ENCODE measurements at places on chromosomes 2 and 18.

DNA sequence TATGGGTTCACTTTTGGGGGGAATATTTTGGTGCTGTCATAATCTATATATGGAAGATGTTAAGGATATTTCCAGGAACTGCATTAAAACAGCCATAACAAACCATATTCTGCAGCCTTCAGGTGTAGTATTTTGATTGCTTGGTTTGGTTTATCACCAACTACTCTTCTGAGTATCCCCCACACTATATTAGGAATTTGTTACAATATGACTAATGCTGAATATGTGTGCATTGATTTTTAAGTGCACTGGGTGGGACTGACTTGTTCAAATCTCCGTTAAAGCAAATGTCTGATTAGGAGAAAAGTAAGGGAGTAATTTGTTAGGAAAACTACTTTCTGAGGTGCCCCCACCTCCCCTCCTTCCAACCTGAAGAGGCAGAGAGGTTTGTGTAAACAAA, 47.7 kb downstream of the SPTBN1 start:
- no peak for DNase-seq

GRCh38 chr18:58183226-58183625, 139.2 kb downstream of the NEDD4L start:
- no peak for DNase-seq

DNA sequence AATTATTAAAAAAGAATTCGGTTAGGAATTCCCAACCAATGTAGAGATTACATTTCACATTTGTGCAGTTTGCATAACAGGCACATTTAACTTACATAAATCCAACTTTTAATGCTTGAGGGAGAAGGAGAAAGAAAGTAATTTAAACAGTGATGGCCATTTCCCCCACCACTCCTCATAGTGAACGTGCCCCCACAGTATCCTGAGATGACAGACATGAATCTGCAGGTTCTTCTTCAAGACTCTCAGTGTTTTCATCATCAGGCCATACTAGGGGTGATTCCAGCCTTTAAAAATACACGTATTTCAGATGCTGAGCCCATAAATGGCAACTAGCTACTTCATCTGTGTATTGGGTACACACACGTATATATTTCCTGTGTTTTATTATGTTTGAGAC, 51.3 kb upstream of the WIPF1 start:
- no peak for DNase-seq

GRCh38 chr2:164794016-164794415, 47.6 kb downstream of the COBLL1 start:
- DNase-seq: no peak

DNA sequence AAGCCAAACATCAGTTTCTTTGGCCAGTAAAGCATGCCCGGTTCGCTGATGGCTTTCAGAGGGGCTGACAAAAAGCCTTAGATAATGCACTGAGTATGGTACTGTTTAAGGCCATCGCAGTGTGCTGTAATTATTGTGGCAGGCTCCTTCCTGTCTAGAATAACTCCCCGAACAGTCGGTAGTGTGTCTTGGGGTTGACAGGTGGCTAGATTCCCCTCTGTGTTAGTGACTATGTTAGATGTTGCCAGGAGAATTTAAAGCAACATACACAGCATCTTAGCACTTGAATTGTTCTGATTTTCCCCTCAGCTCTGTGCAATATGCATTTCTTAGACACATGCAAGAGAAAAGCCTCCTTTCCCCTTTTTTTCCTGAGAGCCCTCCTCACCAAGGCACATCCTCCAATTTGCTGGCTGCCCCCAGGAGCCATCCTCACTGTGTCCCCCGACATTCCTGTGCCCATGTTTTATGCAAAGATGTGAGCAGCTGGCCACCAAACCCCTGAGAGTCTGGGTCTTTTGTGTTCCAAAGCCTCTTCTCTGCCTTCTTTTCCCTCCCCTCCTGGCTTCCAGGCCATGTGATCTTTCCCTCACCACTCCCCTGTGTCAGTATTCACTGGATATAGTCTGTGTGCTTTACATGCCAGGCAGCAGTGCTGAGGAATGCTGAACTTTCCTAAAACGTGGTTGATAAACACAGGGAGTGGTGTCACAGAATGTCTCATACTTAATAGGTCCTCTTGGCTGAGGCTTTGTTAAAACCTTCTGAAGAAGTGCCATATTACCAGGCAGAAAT, 331.5 kb downstream of the HRH4 start:
- DNase-seq: no peak

DNA sequence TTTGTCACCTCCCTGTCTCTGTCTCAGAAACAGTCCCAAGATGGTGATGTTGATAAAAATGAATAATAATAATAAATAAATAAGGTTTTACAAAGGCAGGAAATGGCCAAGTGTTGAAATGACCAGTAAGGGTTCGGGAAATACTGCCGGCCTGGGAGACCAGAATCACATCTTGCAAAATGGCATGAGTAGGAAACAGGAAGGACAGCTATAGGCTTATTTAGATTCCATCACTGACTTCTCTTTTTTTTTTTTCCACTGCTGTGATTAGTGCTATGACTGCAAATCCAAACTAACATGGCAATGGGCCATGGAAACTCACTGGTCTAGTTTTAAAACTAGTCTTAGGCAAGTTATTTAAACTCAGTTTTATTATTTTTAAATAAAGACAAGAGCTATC, 60.6 kb downstream of the SCN1A start:
- no peak for DNase-seq
